ENCODE measurements at places on chromosomes 4 and X.

- DNase-seq = no peak
These were observed 93.5 kb downstream of the TACR3 start for GRCh38 chr4:103626296-103626695.

DNA sequence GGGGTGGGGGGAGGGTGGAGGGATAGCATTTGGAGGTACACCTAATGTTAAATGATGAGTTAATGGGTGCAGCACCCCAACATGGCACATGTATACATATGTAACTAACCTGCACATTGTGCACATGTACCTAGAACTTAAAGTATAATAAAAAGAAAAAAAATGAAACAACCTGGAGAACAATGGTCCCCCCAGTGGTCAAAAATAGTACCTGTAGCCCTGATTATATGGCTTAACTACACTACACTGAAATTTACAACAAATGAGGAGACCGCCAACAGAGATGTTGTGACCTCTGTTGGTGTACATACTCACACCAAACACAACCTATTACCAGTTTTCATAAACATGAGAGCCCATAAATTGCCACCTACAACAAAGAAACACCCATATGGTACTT lies 7.3 kb upstream of the MAGEE1 start:
- DNase-seq = peak; percentile 19

DNA sequence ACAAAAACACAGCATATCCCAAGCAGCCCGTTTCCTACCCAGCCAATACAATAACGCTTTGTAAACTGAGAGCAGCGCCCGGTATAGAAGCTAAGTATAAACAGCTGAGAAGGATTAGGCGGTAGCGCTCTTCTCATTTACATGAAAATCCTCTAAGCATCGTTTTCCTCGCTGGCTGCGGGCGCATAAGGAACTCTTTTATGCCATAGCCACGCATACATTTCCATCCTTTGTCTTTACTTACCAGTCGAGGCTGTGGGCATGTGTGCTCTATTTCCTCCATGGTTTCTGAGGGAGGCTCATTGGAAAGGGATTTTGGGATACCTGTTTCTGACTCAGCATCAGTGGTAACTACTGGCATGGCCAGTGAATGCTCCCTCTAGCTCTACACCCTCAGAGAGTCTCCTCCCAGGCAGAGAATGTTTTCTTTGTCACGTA lies 383 bp downstream of the PCYT1B start:
- no peak for DNase-seq

DNA sequence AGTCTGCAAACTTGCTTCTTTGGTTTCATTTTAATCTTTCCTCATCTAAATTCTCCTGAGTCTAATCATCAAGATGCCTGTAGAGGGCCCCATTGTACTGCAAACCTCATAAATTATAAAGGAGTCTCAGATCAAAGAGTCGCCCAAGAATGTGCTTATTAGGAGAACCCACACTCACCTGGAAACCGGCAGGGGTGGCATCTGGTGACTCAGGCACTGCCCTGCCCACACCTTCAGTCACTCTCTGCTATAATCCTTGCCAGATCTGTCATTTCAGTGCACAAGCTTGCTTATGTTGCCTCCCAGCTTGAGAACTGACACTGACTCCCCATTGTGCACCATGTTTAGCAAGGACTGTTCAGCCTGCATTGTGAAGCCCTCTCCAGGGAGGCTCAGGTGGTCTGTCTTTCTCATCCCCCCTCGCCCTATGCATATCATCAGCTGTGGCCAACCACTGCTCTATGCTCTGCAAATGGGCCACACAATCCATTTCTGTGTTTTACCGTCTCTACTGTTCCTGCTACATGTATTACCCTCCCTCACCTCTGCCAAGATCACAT lies 12.4 kb downstream of the EPGN start:
- DNase-seq = peak; percentile 95

DNA sequence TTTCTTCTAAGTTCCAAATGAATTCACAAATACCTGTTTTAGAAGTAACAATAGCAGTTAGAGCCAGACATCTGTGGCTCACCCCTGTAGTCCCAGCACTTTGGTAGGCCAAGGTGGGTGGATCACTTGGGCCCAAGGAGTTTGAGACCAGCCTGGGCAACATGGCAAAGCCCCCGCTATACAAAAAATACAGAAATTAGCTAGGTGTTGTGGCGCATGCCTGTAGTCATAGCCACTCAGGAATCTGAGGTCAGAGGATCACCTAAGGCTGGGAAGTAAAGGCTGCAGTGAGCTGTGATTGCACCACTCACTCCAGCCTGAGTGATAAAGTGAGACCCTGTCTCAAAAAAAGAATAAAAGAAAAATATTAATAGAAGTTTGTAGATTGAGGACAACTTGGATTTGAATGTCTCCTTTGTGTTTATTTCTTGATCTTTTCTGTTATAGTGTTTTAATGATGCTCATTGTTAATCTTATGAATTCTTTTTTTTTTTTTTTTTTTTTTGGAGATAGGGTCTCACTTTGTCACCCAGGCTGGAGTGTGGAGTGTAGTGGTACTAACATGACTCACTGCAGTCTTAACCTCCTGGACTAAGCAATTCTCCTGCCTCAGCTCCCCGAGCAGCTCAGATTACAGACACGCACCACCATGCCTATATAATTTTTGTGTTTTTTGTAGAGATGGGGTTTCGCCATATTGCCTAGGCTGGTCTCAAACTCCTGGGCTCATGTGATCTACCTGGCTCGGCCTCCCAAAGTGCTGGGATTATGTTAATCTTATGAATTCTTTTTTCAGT lies 30.7 kb upstream of the RAPGEF2 start:
- no peak for DNase-seq

DNA sequence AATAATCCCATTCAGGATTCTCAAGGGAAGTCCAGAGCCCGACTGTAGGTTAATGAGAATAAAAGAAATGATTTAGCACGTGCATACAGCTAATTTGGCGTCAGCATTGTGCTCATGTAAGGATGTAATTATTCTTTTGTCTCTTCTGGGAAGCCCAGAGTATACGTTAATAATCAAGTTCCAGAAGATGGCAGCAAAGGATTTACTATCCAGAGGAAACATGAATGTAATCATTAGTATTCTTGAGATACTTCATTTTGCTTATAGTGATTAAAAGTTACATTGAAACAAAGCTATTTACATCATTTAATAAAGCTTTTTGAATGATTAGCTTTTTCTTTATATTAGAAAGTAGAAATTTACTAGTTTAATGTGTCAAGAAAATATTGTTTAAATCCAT lies 27.1 kb upstream of the MAP9 start:
- peak; percentile 71 for DNase-seq

DNA sequence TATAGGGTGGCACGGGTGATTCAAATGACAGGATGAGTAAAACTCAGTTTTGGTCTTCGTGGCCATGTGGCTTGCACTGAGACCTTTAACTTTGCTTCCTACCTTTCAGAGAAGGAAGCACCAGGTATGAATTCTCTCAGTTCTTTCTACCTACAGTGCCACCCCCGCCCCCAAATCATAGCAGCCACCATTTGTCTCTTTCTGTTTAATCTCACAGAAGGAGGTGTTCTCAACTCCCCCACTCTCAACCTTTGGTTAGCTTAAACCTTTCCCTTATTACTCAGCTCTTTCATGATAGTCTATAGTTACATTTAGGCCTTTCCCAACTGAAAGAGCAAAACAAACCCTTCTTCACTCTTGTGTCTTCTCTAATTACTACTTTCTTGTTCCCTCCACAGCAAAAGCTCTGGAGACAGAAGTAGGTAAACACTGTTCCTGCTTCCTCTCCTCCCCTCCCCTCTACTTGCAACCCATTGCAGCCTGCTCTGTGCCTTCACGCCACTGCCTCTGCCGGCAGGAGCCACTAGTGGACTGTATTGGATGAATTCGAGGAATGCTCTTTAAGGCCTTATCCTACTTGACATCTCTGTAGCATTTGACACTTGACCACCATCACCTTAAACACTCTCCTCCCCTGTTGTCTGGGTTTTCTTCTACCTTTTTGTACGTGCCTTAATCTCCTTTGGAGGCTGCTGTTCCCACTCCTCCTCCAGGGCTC lies 123.7 kb downstream of the AFF1 start:
- DNase-seq = peak; percentile 70

GRCh38 chrX:119763181-119763580 lies 4.8 kb downstream of the SOWAHD start:
- no peak for DNase-seq

- no peak for DNase-seq
These were observed 48.3 kb downstream of the MTHFD2L start for GRCh38 chr4:74206088-74206825.

DNA sequence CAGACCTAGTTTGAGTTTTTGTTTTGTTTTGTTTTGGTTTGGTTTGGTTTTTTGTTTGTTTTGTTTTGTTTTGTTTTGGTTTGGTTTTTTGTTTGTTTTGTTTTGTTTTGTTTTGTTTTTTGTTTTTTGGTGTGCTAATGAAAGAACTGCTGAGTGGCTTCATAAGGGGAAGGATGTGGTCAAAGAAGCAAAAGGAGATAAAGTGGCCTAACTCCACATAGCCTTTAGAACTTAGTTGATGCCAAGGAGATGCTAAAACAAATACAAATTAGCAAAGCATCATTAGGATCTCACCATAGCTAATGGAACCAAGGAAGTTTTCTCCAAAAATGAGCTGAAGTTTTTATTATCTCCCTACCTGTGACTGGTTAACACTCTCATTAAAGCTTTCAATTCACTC lies 44.6 kb upstream of the TMEM164 start:
- no peak for DNase-seq

- DNase-seq = no peak
These were observed 605.9 kb upstream of the DIPK2B start for GRCh38 chrX:45806410-45807121.

- no peak for DNase-seq
These were observed 124.7 kb upstream of the CPEB2 start for GRCh38 chr4:14877246-14878225.

DNA sequence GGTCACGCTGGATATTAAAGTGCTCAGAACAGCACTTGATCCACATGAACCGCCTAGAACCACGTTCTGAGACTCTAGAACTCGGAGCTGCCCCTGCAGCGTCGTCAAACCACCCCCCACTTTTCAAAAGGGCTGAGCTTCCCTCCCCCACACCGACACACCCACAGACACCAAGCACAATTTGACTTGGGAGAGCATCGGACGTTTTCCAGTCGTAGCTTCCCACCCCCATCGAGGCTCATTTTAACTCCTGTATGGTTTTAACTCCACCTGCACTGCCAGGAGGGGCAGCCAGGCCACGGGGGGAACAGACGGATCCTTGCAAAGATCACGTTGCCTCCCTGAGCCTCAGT lies 26.3 kb downstream of the PPP2R2C start:
- DNase-seq = no peak

DNA sequence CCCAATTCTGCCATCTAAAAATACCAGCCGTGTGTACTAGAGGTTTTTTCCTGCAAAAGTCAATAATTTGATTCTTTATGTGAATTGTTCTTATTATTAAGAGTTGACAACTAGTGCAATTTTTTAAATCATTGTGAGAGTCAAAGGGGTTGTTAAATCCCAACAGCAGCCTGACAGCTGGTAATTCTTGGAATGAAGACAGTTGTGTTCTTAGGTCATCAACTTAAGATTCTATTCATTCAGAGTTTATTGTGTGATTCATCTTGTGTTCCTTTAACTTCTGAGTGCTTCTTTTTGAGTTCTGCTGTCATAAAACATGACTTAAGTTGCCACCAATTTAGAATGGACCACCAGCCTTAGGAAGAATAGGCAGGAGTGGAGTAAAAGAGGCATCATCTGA lies 329.0 kb downstream of the NAF1 start:
- peak; percentile 19 for DNase-seq

DNA sequence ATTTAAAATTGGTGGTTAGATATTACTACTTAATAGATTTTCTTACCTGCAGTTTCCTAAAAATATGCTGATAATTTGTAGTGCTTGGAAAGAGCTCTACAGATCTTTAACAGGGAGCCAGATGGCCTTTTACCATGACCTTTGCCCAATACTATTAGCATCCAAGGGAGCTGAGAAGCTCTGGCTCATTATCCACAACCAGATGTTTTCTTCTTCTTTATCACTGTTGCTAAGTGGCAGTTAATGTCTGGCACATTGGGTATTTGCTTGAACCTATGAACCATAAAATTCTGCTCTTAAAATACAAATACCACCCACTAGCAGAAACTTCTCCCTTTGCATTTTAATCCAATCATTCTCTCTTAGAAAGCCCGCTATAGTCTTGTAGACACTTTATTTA lies 1480.3 kb downstream of the C4orf33 start:
- DNase-seq = no peak

- DNase-seq = peak; percentile 78
These were observed 5.7 kb upstream of the RHOH start for GRCh38 chr4:40190880-40191815.

DNA sequence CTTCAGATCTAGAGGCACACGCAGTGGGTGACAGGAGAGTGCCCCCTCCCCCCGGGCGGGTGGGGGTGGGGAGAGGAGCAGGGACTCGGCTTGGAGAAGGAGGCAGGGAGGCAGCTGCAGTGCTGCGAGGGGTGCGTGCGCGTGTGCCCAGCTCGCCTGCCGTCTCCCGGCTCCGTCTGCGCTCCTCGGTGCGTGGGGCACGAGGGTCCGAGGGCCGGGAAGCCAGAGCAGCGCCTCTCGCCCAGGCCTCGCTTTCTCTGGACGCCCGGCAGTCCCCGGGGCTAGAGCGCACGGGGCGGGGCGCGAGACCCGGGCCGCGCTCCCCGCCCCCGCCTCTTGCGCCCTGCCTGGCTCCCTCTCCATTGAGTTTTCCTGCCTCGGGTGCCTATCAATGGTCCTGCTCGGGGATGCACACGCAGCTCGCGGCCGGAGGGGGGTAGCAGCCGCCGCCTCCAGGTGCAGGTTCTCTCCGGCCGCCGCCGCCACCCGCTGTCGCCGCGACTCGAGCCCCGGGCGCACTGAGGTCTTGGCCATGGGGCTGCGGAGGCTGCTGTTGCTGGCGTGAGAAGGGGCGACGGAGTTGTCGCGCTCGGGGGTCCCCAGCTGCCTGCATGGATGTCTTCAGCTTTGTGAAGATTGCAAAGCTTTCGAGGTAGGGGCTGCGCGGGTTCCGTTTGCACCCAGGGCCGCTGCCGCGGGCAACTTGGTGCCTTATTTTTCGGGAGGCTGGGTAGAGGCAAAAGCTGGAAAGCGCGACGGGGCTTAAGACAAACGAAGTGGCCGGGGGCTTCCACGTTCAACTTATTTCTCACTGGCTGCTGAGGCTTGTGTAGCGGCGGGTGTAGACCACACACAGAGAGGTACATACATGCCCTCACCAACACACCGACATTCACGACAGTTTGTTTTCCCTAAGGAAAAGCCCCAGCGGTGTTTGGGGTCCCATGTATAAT lies at the start of gene FRMPD4:
Gene FRMPD4, plus strand, starts transcription at position 113 of the 953 bp plus-strand sequence. Its CDS starts 499 bp downstream, at position 612.
- peak; percentile 25 for DNase-seq

DNA sequence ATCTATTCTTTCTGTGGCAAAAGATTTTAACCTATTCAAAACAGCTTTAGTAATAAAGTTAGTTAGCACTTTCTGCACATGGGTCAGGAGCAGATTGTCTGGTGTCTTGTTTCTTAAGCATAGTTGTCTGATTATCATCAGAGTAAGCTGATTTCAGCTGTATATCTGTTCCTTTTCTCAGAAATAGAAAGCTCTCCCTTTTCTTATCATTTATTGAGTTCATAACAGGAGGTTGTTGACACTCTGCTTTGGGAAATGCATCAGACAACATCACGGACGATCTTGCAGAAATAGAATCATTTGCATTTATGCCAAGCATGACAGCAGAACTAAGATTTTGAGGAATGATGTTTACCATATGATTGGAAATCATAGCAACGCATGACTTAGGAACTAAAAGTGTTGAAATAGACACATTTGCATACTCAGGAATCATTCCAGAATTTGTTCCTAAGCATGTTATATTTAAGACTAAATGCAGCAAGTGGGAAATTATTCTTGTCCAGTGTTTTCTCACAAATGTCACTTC lies 66.7 kb downstream of the RBMX2 start:
- no peak for DNase-seq

Measured in PC-3 (cell line).